ENCODE measurements at places on chromosomes 2 and 18. TPM values are rescaled to one million over a fixed set of nuclear protein-coding genes. Genes with fewer than 3 reads are reported as not detected.

Gene PCARE
- 0.08 TPM for total RNA-seq

Gene C2orf66
- not detected for total RNA-seq

Gene STAT4
- 1.2 TPM for total RNA-seq

Gene STEAP3
- total RNA-seq = 3.8 TPM

DNA sequence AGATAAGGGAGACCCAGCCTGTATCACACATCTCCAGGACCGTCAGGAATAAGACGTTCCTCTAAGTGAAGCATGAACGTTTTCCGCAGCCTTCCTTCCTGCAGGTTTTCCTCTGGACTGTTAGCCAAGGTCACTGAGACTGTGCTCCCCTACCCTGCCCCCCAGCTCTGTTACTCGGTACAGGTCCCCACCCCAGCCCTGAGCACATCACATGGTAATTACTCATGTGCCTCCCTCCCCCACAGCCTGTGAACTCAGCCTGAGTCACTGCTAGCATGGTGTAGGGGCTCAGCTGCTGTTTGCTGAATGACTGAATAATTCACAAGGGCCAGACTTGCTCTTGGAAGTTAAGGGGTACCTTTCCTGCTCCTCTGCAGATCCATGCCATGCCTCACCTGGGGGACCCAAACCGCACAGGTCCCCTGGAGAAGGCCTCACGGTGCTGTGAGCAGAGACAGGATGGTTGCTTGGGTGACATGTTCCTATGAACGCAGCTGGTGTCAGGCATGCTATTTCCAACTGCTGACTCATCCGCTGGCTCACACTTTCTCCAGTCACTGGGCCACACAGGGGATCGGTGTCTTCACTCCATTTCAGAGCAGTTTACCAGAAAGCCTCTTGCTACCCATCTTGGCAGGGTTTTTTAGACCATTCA, 88.2 kb downstream of the PLB1 start:
- H3K36me3 ChIP-seq = no peaks in the 10 kb centered on the region
- no peaks in the 10 kb centered on the region for H3K27me3 ChIP-seq
- no peak overlapping the region for H3K4me3 ChIP-seq
- DNase-seq = peak; percentile 81
- H3K27ac ChIP-seq = no peak overlapping the region

DNA sequence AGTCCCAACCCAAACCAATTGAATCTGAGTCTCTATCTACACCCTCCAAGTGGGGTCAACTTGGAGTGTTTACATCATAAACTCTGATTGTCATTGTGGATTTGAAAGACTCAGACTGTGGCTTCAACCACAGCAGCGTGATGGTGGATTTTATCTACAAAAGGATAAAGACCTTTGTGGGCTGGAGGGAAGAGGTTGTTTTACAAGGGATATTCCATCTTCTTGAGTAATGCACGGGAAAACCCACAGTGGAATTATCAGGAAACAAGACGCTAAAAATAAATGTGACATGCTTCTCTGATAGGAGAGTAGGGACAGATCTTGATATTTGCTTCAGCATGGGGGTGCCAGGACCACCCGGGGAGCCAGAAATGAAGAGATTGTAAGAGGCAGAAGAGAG, 93.5 kb downstream of the LPIN1 start:
- no peaks in the 10 kb centered on the region for H3K36me3 ChIP-seq
- no peak overlapping the region for H3K27ac ChIP-seq
- no peak for DNase-seq
- H3K4me3 ChIP-seq = no peak overlapping the region
- H3K4me1 ChIP-seq = no peaks in the 10 kb centered on the region

DNA sequence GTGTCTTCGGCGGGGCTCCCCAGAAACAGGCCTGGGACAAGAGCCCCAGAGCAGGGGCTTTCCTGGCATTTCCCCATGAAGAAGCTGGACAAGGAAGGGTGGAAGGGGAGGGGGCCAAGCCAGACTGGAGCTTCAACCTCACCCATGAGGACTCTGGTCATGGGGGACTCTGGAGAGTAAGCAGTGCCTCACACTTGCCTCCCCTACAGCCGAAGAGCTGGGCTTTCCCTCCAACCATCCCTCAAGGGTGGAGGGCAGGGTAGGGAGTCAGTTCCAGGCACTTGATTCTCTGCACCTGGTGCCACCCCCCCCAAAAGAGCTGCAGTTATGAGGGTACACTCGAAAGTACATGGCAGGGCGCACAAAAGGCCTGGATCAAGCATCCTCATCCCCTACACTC, 246.6 kb downstream of the TFCP2L1 start:
- H3K36me3 ChIP-seq = no peaks in the 10 kb centered on the region
- H3K4me1 ChIP-seq = no peaks in the 10 kb centered on the region
- H3K27ac ChIP-seq = no peak overlapping the region
- no peaks in the 10 kb centered on the region for H3K27me3 ChIP-seq

- H3K27me3 ChIP-seq = no peaks in the 10 kb centered on the region
- no peaks in the 10 kb centered on the region for H3K36me3 ChIP-seq
- H3K4me3 ChIP-seq = no peak overlapping the region
- no peak overlapping the region for H3K27ac ChIP-seq
Observed at GRCh38 chr18:61606068-61606660, 272.9 kb downstream of the CDH20 start.

- no peak for DNase-seq
- H3K4me1 ChIP-seq = no peaks in the 10 kb centered on the region
- H3K36me3 ChIP-seq = no peaks in the 10 kb centered on the region
- H3K27ac ChIP-seq = no peak overlapping the region
- no peaks in the 10 kb centered on the region for H3K27me3 ChIP-seq
Observed at GRCh38 chr2:190984595-190984994, 29.4 kb downstream of the STAT1 start.

GRCh38 chr2:120736624-120737339, 1.1 kb downstream of the GLI2 start:
- peaks cover 26% of the 10 kb centered on the region for H3K4me1 ChIP-seq
- no peaks in the 10 kb centered on the region for H3K27me3 ChIP-seq
- no peaks in the 10 kb centered on the region for H3K36me3 ChIP-seq
- H3K4me3 ChIP-seq = peak overlapping the region; percentile 48
- peak; percentile 83 for DNase-seq
- peak overlapping the region; percentile 78 for H3K27ac ChIP-seq
